Stimulated activated naive CD4-positive, alpha-beta T cell treated with Interleukin-2 at 50 U/mL for 16 hours (primary cell): ENCODE measurements at places on chromosomes 11 and 22.

- DNase-seq, result peak; percentile 7
Observed at GRCh38 chr11:43942662-43943371, 380 bp downstream of the C11orf96 start.

DNA sequence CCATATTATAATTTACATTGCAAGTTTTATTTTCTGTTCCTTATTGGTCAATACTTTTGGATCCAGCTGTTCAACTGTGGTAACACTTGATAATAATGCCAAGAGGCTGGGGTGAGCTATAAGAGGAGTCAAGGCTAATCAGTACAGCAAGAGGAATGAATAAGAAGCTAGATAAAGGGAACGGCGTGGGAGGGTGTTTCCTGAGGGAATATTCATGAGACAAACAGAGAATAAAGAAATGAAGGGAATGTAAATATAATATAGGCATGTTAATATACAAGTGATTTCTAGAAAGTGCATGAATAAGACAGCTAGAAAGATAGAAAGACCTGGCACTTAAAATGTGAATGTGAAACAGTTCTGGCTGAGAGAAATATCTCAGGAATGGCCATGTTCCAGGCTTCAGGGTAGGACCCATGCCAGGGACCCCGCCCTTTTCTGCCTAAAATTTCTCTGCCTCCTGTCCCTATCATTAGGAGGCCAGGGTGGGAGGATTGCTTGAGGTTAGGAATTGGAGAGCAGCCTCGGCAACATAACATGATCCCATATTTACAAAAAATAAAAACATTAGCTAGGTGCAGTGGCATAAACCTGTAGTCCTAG lies 3.9 kb downstream of the OR51B4 start:
- DNase-seq, result no peak

DNA sequence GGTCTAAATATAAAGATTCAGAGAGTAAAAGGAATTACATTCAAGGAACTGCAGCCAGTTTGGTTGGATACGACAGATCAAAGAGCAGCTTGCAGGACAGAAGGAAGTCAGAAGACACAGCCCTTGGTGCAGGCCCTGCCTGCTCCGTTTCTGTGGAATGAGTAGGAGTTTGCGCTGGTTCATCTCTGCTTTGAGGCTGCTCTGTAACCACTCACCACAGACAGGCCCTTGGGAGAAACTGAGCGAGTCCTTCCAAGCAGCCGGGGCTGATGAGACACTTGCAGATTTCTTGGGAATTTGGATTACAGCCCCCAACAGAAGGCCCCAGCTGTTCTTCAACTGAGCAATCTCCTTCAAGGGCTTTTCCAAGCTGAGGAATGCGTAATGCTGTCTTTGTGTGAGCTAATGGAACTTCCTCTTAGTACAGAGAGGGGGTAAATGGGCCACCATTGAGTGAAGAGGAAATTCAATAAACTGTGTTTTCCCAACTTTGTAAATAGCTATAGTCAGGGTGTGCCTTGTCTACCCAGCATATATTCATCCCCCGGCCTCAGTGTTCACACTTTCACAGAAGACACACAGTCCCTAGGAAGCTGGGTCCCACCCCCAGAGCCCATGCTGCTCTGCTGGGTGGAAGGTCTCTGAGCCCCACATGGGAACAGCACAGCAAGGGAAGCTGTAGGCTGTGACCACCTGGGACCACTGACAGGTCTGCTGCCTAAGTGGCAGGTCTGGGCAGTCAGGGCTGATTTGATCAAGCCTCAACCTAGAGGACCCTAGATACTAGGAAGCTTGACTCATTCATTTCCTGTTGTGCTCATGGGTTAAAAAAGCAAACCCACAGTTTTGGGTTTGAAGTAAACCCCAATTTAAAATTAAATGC lies 16.6 kb downstream of the IL10RA start:
- DNase-seq, result peak; percentile 74

DNA sequence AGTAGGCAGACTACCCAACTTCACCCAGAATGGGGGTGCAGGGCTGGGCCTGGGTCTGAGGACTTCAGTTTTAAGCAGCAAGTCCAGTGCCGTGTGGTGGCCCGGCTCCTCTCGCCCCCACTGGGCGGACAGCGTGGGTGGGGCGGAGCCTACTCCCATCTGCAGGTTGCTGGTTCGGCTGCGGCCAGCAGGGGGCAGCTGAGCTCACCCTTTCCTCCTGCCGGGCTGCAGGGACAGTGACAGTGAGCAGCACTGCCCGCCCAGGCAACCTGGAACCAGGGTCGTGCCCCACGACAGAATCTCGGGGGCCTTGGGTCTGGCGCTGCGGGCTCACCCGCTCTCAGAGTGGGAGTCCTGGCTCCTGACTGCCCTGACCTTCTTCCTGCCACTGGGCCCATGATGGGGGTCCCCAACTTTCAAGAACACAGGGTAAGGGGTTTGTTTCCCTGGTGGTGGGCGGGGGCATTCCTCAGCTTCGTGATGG lies 6.2 kb upstream of the NEAT1 start:
- peak; percentile 90 for DNase-seq

- no peak for DNase-seq
Observed at GRCh38 chr22:36753120-36753802, 22.7 kb downstream of the IFT27 start.

DNA sequence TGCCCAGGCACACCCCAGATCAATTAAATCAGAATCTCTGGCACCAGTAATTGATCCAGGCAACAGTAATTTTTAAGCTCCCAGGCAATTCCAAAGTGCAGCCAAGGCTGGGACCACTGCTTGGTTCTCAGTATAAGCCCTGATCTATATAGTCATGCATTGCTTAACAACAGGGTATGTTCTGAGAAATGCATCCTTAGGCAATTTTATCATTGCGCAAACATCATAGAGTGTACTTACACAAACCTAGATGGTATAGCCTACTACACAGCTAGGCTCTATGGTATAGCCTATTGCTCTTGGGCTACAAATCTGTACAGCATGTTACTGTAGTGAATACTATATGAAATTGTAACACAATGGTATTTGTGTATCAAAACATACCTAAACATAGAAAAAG lies 651 bp upstream of the C11orf42 start:
- DNase-seq, result no peak

GRCh38 chr11:7520981-7521487 lies 7.2 kb downstream of the PPFIBP2 start:
- DNase-seq, result no peak
